ENCODE measurements at places on chromosomes 12 and 14.
A peak's percentile ranks its signal among the peaks of the same experiment; 100 is the strongest.

DNA sequence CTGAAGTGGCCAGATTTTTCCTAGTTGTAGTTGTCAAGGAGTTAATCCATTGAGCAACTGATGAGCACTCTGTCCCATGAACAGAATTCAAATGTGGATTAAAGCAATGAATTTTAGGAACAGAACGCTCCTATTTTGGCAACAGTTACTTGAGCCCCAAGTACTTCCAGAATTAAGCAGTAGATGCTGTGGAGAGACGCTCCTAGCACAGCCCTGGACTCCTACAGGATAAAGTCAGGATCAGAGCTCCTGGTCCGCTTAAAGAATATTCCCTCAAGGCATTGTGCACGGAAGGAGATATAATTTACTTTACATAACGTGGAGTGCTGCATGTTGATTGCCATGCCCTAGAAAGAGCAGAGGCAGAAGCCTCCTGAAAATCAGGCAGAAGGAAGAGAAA is 53.4 kb downstream of the FLRT2 start:
- DNase-seq = no peak

DNA sequence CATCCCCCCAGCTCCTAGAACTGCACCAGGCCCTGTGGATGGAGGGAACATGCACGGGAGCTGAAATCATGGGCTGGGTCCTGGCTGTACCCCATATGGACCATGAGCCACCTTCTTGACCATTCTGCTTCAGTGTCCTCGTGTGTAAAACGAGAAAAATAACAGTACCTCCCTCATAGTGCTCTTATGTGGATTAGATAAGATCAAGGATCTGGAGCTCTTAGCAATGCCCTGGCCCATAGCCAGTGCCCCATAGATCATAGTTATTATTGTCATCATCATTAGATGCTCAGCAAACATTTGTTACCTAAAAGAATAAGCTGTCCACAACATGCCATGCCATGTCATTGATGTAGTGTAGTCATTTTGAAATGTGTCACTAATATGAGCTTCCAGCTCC is 71.3 kb downstream of the SYNE3 start:
- DNase-seq = no peak

GRCh38 chr12:2029851-2030250 is 22.9 kb upstream of the CACNA1C start:
- DNase-seq = no peak

GRCh38 chr14:65354715-65355114 is 57.8 kb upstream of the FUT8 start:
- DNase-seq = no peak

DNA sequence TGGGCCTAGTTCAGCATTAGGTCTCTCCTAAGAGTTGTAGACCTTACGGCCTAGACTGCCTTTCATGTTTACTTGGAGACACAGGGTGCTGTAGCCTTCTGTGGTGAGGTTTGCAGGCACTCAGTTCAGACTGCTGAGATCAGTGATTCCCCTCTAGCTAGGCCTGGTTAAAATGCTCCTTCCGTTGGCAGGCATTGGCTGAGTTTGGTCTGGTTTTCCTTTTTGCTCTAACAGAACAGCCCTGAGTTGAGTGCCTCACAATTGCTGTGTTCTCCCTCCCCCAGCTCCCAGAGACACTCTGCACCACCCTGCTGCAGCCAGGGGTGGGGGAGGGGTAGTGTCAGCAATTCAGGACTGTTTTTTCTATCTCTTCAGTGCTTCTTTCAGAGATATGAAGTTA is 178.9 kb upstream of the DYRK2 start:
- DNase-seq = no peak

DNA sequence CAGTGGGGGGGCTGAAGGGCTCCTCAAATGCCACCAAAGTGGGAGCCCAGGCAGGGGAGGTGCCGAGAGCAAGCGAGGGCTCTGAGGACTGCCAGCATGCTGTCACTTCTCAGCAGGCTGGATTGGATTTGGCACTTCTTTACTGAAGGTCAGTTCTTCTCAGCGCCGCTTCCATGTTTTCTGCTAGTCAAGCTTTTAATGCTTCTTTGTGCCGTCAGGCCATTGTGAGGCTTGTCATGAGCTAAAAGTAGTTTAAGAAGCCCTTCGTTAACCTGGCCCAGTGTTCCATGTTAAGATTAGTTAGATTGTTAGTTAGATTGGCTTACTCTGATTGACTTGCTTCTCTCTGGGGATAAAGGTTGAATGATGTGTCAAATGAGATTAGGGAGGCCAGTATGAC is 13.4 kb downstream of the GABARAPL1 start:
- no peak for DNase-seq

GRCh38 chr12:52524898-52525591 is 4.9 kb upstream of the KRT5 start:
- DNase-seq = peak; percentile 60

DNA sequence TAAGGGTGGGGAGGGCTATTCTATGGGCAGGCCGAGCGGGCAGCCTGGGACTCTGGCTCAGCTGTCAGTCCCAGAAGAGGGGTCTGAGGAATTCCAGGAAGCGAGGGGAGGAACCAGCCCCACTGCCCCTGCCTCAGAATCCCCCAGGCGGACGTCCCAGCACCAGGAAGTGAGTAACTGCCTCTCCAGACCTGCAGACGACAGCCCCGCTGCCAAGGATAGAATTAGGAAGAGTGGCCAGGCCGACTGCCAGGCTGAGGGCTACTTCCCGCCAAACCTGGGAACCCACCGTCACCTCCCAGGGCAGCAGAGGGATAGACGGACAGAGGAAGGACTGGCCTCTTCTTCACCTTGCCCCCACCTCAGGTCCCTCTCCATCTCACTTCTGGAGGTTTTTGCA is 6.7 kb upstream of the BDKRB2 start:
- no peak for DNase-seq

DNA sequence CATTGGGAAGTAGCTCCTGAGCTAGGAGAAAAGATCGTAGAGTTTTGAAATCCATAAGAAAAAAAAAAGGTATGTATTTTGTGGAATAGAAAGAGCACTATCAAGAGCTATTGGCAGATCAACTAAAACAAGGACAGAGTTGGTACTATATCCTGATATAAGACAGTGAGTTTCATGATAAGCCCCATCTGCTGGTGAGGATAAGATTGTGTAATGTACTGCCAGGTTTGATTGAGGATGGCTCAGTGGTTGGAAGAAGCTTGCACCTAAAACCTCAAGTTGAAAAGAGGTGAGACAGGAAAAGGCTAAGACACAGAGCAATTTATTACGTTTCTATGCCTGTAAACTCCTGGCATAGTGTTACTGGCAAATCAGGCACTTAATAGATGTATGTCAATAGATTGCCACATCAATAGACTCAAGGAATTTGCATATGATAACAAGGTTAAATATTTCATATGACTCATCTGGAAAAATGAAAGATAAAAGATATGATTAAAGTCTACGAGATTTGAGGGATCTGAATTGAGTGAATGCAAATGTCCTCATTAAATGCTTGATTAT is 525.6 kb downstream of the FLRT2 start:
- peak; percentile 18 for DNase-seq

- no peak for DNase-seq
These were observed 44.4 kb downstream of the AEBP2 start for GRCh38 chr12:19483727-19484126.

GRCh38 chr12:83141460-83141994 is 454.8 kb downstream of the TMTC2 start:
- no peak for DNase-seq
